ENCODE measurements at places on chromosomes 4 and X.
A peak's percentile ranks its signal among the peaks of the same experiment; 100 is the strongest.

- DNase-seq: peak; percentile 21
These were observed 664 bp downstream of the PRSS12 start for GRCh38 chr4:118351851-118352827.

GRCh38 chr4:188086858-188087257 is 22.5 kb downstream of the TRIML2 start:
- no peak for DNase-seq

- peak; percentile 71 for DNase-seq
These were observed 124.1 kb upstream of the TBL1X start for GRCh38 chrX:9340598-9341290.

- peak; percentile 35 for DNase-seq
These were observed 1.1 kb downstream of the MECP2 start for GRCh38 chrX:154096140-154097002.

DNA sequence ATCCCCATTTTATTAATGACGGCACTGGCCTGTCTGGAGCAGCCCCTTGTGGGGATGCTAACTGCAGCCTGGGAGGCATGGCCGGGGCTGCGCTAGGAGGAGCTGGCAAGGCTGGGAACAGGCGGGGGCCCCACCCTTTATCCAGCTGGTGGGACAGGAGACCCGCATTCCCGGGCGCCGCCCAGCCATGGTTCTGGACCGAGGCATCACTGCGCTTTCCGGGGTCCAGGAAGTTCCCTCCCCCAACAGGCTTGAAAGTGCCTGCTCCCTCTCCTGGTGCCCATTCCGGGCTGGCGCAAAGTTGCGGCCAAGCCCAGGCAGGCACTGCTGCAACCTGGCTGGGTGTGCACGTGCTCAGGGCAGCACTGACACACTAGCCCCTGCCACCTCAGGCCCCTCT is 124.5 kb downstream of the PARM1 start:
- no peak for DNase-seq

DNA sequence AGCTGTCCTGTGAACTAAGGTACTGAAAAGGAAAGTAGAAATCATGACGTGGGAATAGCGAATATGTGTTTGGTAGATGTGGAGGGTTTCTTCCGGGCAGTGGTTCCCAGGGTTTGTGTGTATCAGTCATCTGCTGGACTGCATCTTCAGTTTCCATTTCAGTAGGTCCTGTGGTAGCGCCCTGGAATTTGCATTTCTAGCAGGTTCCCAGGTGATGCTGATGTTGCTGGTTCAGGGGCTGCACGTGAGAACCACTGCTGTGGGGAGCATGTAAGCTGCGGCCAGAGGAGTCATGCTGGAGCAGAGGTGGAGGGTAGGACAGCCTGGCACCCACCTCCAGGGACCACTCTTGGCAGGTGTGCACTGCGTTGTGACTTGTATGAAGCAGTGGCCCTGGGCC is 47.1 kb downstream of the ARHGAP10 start:
- no peak for DNase-seq

DNA sequence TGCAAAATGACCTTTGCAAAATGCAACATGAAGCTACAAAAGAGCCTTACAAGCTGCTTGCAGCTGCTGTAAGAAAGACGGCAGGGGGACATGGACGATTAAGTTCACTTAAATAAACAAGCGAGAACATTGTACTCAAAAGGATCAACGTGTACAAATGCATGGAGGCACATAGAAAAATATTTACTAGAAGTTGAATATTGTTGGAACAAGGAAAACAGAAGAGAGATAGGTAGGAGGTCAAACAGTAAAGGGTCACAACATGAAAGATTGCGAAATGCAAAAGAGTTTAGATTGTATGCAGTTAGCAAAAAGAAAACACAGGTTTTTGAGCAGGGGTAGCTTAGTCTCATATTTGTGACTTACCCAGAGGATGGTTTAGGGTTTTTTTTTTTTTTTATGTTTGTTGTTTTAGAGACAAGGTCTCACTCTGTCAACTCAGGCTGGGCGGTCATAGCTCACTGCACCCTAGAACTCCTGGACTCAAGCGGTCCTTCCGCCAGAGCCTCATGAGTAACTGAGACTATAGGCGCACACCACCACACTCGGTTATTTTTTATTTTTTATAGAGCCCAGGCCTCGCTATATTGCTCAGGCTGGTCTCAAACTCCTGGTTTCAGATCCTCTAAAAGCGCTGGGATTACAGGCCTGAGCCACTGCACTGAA is 1.4 kb upstream of the PHF8 start:
- DNase-seq: no peak

DNA sequence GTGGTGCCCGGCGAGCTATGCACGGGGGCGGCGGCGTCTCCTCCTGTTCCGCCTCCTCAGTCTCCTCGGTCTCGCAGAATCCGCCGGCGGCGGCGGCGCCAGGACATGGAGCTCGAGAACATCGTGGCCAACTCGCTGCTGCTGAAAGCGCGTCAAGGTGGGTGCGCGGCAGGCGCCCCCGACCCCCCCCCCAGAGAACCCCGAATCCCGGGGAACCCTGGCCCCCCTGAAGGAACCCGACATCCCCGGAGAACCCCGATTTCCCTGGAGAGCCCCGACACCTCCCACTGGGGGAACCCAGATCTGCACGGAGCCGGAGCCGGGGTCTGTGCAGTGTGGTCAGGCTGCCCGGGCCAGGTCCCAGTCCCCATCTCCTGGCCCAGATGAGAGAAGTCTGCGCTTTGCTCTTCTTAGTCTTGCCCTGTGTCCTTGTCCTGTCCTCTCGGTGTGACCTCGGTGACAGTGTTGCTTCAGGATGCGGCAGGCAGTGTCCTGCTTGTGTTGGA is 648 bp downstream of the GRK4 start:
- DNase-seq: no peak

DNA sequence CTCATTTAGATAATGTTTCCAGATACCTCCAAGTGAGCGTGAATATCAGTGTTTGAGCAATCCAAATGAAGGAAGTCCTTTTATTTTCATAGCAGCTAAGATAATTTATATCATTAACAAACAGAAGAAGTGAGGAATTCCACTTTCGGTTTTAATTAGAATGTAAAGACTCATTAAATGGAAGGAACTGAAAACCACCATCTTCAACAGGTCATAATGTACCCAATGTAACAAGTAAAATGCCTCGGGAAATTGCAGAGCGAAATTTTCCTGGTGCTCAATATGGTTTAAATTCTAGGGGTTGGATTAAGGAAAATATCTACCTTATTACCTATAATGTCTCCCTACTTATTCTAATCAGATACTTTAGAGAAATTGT is 33.9 kb upstream of the SLC9A7 start:
- no peak for DNase-seq

GRCh38 chr4:4204401-4204745 is 22.4 kb downstream of the OTOP1 start:
- DNase-seq: no peak

- no peak for DNase-seq
These were observed 98.3 kb downstream of the ITM2A start for GRCh38 chrX:79268788-79269187.

- no peak for DNase-seq
These were observed 25.6 kb downstream of the IQSEC2 start for GRCh38 chrX:53255738-53256191.

Data from CD8-positive, alpha-beta T cell (primary cell).